ENCODE measurements at places on chromosomes 12 and 14.

DNA sequence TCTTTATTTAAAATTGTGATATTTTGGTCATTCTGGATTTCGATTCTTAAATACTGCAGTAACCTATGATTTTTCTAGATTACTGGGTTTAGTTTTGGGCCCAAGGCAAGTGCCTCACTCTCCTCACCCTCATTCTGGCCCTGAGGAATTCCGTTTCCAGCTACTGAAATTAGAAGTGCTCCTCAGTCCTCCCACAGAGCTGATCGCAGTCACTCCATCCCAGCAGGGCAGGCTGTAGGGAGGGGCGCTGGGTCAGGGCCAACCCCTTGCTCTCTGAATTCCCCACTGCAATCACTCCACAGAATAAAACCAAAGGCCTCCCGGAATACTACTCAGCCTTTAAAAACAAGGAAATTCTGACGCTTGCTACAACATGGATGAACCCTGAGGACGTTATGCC is 66.5 kb upstream of the DIO3 start:
- no peak for DNase-seq

GRCh38 chr14:74946659-74947281 is 8.6 kb downstream of the PGF start:
- DNase-seq = no peak

GRCh38 chr12:22722081-22722480 is 97.1 kb downstream of the ETNK1 start:
- DNase-seq = no peak

GRCh38 chr12:98475565-98475908 is 39.9 kb upstream of the TMPO start:
- no peak for DNase-seq

GRCh38 chr12:68805592-68806120 is 2.3 kb upstream of the MDM2 start:
- DNase-seq = no peak

DNA sequence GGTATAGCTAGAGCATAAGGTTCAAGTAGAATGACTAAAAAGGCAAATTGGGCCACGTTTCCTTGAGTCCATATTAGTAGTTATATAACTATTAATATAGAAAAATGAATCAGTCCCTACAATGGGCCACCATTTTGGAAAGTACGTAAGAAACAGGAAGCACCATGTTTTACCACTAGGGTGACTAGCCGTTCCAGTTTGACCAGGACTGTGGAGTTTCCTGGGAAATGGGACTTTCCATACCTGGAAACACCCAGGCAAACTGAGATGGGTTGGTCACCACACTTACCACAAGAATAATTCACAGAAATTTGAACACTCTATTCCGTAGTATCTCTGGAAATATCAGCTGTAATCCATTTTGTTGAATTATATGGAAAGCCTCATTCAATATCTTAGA is 2.1 kb upstream of the MAGOHB start:
- no peak for DNase-seq

Measured in caudate nucleus (tissue), 63 donors.